ENCODE measurements at places on chromosomes 3 and 15.

DNA sequence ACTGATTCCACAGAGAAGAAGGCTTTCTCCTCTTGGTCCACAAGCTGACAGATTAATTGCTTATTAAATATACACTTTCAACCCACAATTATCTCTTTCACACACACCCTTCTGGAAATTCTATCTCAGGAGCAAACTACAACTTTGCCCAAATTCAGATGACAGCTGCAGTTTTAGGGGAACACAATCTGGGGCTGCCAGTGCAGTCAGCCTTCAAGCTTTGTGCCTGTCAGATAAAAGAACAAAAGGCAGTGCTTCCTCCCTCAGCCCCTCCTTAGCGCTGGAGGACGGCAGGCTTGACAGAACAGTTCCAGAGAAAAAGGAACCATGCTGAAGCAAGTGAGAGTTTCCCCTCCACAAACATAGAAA, 99.6 kb downstream of the TMCC1 start:
- no peak for DNase-seq

DNA sequence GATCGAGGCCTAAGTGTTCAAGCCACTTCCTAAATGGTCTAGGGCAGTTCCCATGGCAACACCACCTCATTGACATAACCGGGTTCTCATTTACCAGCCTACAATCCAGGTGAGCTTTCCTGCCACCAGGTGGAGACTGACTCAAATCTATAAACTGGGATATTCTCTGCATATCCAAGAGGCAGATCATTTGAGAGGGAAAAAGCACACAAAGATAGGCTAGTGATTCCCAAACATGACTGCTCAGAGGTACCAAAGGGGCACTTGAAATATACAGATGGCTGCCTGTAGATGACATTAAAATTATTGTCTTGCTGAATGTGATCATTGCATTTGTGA, 141.3 kb upstream of the PROK2 start:
- peak; percentile 2 for DNase-seq

DNA sequence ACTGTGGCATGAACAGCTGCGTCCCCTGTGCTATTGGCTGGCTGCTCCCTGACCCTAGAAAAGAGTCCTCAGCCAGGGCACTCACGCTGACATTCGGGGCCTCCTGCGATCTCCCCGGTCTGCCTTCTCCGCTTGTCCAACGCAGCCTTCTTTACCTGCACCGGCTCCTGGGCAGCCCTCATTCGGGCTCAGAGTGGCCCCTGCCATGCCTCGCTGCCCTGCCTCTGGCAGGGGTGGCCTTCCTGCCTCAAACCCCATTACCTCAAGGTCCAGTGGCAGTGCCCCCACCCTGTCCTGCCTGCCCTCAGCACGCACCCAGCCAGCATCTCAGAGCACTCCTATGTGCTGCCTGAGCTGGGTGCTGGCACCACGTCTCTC, 86.5 kb downstream of the TBC1D2B start:
- DNase-seq = no peak

- DNase-seq = peak; percentile 4
Measured at GRCh38 chr15:42490291-42490670, 660 bp downstream of the ZNF106 start.

- no peak for DNase-seq
Measured at GRCh38 chr15:39417366-39418134, 163.3 kb upstream of the THBS1 start.

GRCh38 chr15:35495080-35495479, 50.9 kb downstream of the DPH6 start:
- DNase-seq = no peak

Data from IMR-90 (cell line).